ENCODE measurements at places on chromosomes 12 and 14.

DNA sequence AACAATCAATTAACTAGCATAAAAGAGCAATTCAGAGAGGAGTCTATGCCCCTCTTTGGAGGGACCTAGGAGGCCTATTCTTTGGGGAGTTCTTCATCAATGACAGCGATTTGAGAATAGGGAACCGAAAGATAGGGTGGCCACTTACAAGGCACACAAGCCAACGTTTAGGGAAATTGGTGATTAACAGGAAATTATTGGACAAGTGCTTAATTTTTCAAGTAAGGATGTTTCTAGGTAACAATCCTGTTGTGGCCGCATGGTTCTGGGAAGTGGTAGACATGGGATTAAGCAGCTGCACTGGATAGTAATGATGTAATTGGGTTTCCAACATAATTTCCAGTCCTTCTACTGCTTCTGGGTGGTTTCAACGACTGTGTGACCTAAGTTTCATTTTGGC lies 83.2 kb downstream of the HMGA2 start:
- H3K4me1 ChIP-seq: peaks cover 20% of the 10 kb centered on the region
- no peak overlapping the region for H3K27ac ChIP-seq
- no peaks in the 10 kb centered on the region for H3K27me3 ChIP-seq
- H3K4me3 ChIP-seq: no peak overlapping the region

DNA sequence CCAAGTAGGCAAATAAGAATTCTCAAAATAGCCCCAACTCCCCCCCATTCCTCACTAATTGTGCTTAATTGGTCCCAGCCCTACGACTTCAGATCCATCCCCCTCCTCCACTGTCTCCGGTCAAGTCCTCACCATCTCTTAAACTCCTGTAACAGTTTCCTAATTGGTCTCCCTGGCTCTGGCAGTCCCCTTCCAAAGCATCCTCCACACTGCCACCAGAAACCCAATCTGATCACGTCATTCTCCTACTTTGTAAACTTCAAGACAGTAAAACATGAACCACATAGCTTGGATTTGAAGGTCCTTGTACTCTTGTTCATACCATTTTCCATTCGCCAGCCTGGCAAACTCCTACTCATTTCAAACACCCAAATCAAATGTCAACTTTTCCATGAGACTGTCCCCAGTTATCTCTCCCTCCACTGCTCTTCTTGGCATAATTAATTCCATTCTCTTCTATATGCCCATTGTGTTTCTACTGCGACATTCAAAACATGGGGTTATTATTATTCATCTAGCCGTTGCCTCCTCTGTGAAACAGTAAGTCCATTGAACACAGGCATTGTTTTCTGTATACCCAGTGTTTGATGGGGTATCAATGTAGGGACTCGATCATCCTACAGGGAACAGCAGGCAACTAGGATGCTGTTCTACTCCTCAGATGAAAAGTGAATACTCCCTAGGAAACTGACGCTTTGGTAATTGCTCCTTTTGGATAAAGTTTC lies 104.6 kb downstream of the EGLN3 start:
- H3K27ac ChIP-seq: no peak overlapping the region
- H3K4me3 ChIP-seq: no peak overlapping the region
- peaks cover 4% of the 10 kb centered on the region for H3K27me3 ChIP-seq
- H3K4me1 ChIP-seq: peaks cover 17% of the 10 kb centered on the region

DNA sequence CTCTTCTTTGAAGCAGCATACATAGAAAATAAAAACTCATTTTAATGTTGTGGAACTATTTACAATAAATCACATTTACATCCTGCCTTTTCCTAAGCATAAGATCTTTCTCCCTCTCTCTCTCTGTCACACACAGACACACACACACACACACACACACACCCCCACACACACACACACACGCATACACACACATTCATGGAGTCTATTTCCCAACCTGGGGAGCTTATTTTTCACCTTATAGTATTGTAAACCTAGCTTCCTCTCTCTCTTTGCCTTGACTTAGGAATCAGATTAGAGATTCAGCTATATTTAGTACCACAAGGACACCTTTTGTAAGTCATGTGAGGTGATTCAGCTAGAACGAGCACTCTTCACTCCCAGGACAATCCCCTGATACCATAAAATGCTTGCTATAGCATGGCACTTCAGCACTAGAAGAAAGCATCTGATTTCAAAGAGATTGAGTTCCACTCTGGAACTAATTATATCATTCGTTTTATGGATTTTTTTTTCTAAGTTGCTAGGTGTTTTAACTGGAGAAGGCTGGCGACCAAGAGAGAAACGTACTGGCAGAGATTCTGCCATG lies 23.6 kb downstream of the TMEM30B start:
- H3K36me3 ChIP-seq: no peaks in the 10 kb centered on the region
- no peak for DNase-seq
- H3K27ac ChIP-seq: peak overlapping the region; percentile 73
- peaks cover 72% of the 10 kb centered on the region for H3K4me1 ChIP-seq

- H3K27me3 ChIP-seq: no peaks in the 10 kb centered on the region
- peak overlapping the region; percentile 87 for H3K27ac ChIP-seq
- H3K36me3 ChIP-seq: peaks cover 14% of the 10 kb centered on the region
- DNase-seq: no peak
Measured at GRCh38 chr12:94290353-94290752, 142.0 kb downstream of the PLXNC1 start.

GRCh38 chr12:92571169-92571568 lies 131.6 kb upstream of the PLEKHG7 start:
- DNase-seq: no peak
- peaks cover 4% of the 10 kb centered on the region for H3K27me3 ChIP-seq
- peaks cover 13% of the 10 kb centered on the region for H3K4me1 ChIP-seq
- no peaks in the 10 kb centered on the region for H3K36me3 ChIP-seq

- H3K4me1 ChIP-seq: peaks cover 5% of the 10 kb centered on the region
- H3K27me3 ChIP-seq: peaks cover 11% of the 10 kb centered on the region
- no peaks in the 10 kb centered on the region for H3K36me3 ChIP-seq
- no peak overlapping the region for H3K4me3 ChIP-seq
- DNase-seq: no peak
Measured at GRCh38 chr12:98870504-98870903, 225.4 kb downstream of the APAF1 start.

DNA sequence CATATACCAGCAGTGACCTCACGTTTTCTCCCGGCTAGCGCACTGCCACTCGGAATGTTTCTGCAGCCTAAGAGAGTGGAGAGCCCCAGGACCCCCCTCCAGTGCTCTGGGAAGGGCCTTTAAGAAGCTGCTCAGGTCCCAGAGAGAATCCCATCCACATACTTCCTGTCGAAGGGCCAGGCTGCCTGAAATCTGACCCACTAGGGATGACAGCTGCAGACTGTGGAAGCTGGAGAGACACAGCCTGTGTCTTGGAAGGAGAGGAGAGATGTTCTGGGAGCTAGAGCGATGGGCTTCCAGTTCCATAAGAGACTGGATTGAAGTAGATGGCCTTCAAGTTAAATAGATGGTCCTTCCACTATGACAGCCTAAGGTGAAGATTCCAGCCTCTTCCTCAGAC lies 54.4 kb downstream of the IQSEC3 start:
- H3K4me1 ChIP-seq: peaks cover 30% of the 10 kb centered on the region
- H3K36me3 ChIP-seq: no peaks in the 10 kb centered on the region
- peaks cover 46% of the 10 kb centered on the region for H3K27me3 ChIP-seq
- H3K27ac ChIP-seq: no peak overlapping the region
- H3K4me3 ChIP-seq: no peak overlapping the region
- DNase-seq: no peak

- no peaks in the 10 kb centered on the region for H3K27me3 ChIP-seq
- H3K36me3 ChIP-seq: no peaks in the 10 kb centered on the region
- peaks cover 25% of the 10 kb centered on the region for H3K4me1 ChIP-seq
- DNase-seq: no peak
Measured at GRCh38 chr14:60865378-60866127, 115.3 kb downstream of the TRMT5 start.

Data from nephron progenitor cell (in vitro differentiated cells).